ENCODE measurements at places on chromosomes 7 and 10.

GRCh38 chr7:98134420-98135228, 28.0 kb downstream of the LMTK2 start:
- no peak for DNase-seq

GRCh38 chr10:76665029-76665428, 972.6 kb downstream of the KCNMA1 start:
- no peak for DNase-seq

DNA sequence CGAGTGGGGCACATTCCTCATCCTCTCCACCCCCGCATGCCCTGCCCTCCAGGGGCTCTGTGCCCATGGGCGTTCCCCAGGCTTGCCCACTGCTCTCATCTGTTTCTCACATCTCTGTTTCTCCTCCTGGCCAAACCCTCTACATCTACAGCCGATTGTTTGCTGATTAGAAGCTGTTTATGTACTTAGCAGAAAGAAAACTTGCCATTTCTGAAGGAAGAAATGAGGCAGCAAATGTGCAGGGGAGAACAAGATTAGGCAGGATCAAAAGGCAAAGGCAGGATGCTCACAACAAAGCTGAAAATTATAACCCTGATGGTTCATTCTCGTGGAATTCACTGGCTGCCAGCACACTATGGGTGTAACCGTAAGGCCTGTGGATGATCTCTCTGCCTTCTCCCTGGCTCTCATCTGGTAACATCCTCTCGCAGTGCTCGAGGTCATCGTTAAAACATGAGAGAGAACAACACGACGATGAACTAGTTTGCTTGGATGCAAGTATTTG, 111.6 kb upstream of the KLF14 start:
- no peak for DNase-seq

- DNase-seq = no peak
Observed at GRCh38 chr7:71612911-71613310, 481.0 kb downstream of the GALNT17 start.

DNA sequence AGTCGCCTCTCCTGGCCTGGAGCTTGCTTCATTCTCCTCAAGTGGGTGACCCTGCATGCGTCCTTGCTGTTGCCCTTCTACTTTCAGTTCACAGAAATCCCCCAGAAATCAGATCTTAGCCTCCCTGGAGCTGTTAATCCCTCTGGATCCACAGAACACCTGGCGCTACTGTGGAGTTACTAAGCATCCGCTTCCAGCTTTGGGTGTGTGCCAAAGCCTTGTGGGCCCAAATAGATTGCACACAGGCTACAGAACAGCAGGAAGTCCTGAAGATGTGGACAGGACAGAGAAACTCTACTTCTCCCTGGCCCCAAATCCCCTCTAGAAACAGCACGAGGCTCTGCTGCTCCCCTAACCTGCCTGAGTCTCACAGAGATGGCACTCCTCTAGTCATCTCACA, 36.6 kb upstream of the PDLIM1 start:
- DNase-seq = no peak

DNA sequence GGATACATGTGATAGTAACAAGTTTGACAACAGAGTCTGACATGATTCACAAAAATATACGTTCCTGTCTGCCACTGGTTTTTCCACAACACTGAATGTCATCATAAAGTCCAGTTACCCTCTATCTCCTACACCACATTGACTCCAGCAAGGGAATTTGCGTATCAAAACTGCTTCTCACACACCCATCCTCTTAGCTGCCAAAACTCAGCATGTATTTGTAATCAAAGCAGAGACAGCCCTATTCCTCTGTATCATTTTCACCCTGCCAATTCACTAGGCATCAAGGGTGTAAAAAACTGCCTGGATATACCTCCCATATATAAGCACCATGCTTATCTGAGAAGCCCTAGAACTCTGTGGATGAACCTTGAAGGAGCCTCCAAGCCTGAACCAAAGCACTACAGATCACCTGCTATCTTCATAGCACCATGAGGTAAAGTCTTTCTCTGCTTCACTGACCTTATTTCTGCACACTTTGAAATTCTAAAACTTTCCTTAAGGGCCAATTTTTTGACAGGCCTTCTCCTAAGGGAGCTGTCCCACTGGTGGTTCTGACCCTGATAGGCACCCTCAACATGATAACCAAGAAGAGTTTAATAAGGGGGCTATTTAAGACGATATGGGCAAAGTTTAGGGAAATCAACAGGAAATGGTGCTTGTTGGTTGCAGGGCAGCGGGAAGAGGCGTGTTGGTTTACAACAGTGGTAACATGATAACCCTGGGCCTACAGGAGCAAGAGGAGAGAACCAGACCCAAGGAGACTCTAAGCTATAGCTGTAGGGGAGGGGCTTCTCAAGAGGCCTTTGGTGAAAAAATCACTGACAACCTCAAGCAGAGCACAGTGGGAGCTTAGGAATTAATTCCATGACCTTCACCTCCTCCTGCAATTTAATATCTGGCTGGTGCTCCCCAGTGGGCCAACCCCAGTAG, at the start of gene IFIT1B:
IFIT1B (plus strand) TSS at position 352 of the 933 bp plus-strand sequence; CDS start at position 432, 80 bp downstream.
- no peak for DNase-seq

DNA sequence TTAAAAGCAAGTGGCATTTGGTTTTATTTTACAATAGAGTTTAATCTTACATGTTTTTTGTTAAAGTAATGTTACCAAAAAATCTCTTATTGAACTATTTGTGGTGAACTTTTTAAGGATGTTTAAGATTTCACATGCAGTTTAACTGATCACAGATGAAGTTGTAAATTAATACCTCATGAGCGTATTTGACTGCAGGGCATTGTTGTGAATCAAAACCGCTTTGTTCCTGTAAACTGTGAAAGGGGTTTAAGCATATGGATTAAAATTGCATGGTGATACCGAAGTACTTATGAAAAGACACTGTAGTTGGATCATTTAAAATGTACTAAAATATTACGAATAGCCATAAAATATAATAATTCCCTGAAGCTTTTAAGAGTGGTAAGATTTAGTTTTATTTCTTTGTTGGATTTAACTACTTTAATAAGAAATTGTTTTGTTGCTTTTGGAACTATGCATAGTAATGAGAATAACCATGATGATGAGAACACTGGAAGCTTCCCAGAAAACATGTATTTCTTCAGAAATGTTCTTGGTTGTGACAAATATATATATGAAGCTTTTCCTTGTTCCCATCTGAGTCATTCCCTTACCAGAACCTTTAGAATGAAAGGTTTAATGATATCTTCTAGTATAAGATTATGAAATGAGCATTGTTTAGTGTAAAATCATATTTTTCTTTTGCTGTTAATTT, 131.3 kb downstream of the ADK start:
- no peak for DNase-seq

All from NB4 (cell line).